ENCODE measurements at places on chromosomes 5 and 9. TPM values are rescaled to one million over a fixed set of nuclear protein-coding genes. Genes with fewer than 3 reads are reported as not detected.

The RASEF gene
- total RNA-seq = 0.73 TPM

The GMCL2 gene
- not detected for total RNA-seq

The DNAJC18 gene
- total RNA-seq = 0.55 TPM

The SLC36A3 gene
- total RNA-seq = not detected

The SPATA31A1 gene
- not detected for total RNA-seq

The CYLC2 gene
- total RNA-seq = not detected

GRCh38 chr5:122730037-122730436, 44.8 kb upstream of the SNX2 start:
- H3K27me3 ChIP-seq = no peaks in the 10 kb centered on the region
- no peaks in the 10 kb centered on the region for H3K4me1 ChIP-seq
- H3K4me3 ChIP-seq = no peak overlapping the region
- DNase-seq = no peak

GRCh38 chr5:148810823-148811222, 15.6 kb upstream of the ADRB2 start:
- H3K36me3 ChIP-seq = no peaks in the 10 kb centered on the region
- H3K4me3 ChIP-seq = no peak overlapping the region
- no peaks in the 10 kb centered on the region for H3K27me3 ChIP-seq
- H3K27ac ChIP-seq = no peak overlapping the region
- no peak for DNase-seq

- no peaks in the 10 kb centered on the region for H3K36me3 ChIP-seq
- no peak overlapping the region for H3K4me3 ChIP-seq
- H3K27ac ChIP-seq = no peak overlapping the region
- DNase-seq = no peak
- no peaks in the 10 kb centered on the region for H3K4me1 ChIP-seq
These were observed 204.8 kb upstream of the HAPLN1 start for GRCh38 chr5:83925321-83925954.

DNA sequence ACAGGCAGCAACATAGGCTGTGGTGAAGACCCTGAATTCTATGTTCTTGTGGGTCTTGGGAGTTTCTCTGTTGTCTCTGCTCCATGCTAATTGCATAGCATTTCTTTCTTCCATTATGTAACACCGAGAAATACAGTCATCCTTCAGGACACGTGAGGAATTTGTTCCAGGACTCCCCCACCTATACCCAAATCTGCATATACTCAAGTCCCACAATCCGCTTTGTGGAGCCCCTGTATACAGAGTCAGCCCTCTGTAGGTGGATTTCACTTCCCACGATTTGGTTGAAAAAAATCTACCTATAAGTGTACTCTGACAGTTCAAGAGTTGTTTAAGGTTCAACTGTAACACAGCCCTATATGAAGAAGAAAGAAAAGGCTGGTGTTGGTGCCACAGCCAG, 22.1 kb downstream of the ANKRD33B start:
- no peak for DNase-seq
- H3K4me1 ChIP-seq = no peaks in the 10 kb centered on the region
- H3K27me3 ChIP-seq = no peaks in the 10 kb centered on the region
- no peak overlapping the region for H3K27ac ChIP-seq
- H3K4me3 ChIP-seq = no peak overlapping the region
- no peaks in the 10 kb centered on the region for H3K36me3 ChIP-seq

GRCh38 chr9:116080561-116080960, 73.0 kb upstream of the PAPPA start:
- H3K4me1 ChIP-seq = no peaks in the 10 kb centered on the region
- no peak overlapping the region for H3K4me3 ChIP-seq
- H3K36me3 ChIP-seq = no peaks in the 10 kb centered on the region
- no peaks in the 10 kb centered on the region for H3K27me3 ChIP-seq
- DNase-seq = no peak
- no peak overlapping the region for H3K27ac ChIP-seq
